CD4-positive, alpha-beta T cell treated with Interleukin-6 at 100 ng/mL for 8 hours (primary cell): ENCODE measurements at places on chromosomes 2 and 18.

- no peak for DNase-seq
Measured at GRCh38 chr2:111188681-111189080, 68.0 kb downstream of the BCL2L11 start.

DNA sequence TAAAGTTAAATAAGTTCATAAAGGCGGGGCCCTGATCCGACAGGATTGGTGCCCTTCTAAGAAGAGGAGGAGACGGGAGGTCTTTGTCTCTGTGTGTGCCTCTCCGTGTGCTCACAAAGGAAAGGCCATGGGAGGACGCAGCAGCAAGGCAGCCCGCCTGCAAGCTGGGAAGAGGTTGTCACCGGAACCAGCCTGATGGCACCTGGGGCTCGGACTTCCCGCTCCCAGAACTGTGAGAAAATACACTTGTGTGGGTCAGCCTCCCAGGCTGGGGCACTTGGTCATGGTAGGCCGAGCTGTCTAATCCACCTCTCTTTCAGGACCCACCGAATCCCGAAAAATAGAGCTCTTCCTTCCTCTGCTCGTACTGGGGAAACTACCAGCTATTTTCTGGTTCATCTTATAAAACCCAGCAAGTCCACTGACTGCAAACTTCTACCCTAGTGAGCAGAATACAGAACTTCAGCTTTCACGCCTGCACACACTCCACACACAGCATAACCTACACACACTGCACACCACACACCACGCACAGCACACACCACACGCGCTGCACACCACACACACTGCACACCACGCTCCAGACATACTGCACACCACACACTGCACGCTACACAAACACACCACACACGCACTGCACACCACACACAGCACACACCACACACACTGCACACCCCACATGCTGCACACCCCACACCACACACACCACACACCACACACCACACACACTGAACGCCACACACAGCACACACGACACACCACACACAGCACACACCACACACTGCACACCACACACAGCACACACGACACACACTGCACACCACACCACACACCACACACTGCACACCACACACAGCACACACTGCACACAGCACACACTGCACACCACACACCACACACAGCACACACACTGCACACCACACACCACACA is 58.1 kb downstream of the ASB1 start:
- no peak for DNase-seq

DNA sequence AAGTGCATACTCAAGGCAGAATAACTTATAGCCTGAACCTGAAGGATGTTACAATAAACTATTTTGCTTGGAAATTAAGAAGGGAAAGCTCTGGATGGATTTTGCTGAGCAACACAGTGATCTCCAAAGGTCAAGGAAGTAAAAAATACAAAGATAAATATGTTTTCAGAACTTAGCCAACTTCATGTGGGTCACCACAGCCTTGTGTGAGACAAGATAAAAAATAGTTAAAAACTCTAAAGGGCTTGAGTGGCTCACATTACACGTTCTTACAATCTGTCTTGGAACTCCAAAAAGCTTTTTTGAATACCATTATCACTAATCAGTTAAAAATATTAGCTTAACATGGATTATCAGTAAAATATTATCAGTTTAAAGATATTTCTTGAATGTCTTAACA is 28.9 kb upstream of the MTX2 start:
- DNase-seq = no peak

DNA sequence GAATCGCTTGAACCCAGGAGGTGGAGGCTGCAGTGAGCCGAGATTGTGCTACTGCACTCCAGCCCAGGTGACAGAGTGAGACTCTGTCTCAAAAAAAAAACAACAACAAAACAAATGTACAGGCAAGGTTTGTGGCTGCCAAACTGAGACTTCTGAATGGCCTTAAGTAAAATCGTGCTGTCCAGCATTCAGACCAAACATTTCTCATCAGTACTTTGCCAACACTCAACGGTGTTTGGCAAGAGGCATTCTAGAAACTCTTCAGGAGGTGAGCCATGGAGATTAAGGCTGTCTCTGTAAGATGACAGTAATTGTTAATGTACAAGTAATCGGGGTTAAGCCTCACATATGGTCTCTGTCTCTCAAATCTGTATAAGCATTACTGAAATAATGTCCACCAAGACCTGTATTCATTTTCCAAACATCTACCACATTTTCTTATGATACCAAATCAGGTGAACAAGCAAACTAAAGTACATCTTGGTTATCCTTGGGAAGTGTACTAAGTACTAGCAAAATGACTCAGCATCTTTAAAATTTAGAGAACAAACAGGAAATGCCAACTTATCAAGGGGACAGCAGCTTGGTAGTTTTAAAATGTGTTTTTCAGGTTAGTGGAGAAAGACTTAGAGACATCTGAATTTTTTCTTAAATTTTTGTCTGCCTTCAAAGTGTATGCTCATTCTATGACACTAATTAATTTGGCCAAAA is 29.3 kb downstream of the SERPINE2 start:
- no peak for DNase-seq

GRCh38 chr2:37875403-37875906 is 49.6 kb upstream of the RMDN2 start:
- DNase-seq = no peak

DNA sequence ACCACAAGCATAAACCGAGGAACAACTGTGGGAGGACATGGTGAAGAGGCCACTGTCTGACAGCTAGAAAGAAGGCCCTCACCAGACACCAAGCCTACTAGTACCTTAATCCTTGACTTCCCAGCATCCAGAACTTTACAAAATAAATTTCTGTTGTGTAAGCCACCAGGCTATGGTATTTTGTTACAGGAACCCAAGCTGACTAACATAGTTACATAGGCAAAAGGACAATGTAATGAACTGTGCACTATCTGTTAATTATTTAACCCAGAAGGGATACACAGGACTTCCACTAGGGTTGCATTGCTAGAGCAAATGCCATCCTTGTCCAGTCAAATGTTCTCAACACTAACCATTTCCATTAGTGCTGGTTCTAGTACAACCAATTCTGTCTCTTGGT is 47.7 kb upstream of the DOK6 start:
- no peak for DNase-seq

DNA sequence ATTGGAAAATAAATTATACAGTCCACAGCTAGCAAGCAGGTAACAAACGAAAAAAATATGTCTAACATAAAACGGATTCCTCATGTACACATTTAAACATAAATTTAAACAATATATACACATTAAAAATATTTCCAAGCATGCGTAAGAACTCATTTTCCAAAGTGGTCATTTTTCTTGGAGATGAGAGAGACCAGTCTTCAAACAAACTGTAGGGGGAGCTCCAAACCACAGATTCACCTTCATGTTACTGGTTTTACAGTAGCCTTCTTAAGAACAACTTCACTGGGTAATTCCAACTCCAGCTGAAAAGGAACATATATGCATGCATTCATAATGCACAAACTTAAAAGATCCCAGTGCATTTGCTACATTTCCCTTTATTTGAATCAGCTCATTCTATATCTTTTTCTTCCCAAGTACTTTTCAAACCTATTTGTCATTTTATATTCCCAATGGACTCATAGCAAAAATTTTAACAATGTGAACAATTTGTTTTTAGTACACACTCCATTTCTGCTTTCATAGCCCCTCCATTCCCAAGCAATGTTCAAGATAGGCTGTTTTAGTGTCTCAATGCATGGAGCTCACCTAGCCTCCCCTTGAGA is 4.7 kb upstream of the STAMBP start:
- peak; percentile 67 for DNase-seq

- DNase-seq = no peak
Measured at GRCh38 chr2:98643496-98644100, 35.2 kb downstream of the UNC50 start.

GRCh38 chr18:67583621-67584020 is 67.1 kb upstream of the DSEL start:
- no peak for DNase-seq

DNA sequence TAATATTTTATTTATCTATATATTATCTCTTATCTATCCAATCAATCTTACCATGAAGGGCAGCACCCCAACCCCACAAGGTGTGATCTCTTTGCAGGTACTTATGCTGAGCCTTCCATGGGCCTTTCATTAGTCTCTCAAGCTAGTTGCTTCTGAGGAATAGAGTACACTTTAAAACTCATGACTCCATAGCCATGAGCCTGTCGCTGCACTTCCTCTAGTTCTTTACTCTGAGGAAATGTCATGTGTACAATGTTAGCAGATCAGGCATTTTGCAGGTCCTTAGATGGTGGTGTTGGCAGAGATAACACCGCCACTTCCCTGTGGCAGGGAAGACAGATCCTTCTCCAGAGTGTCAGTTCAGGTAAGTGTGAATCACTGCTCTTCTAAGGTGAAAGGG is 29.5 kb upstream of the STAT4 start:
- DNase-seq = no peak

- DNase-seq = no peak
Measured at GRCh38 chr2:156704132-156704531, 268.0 kb downstream of the GPD2 start.

DNA sequence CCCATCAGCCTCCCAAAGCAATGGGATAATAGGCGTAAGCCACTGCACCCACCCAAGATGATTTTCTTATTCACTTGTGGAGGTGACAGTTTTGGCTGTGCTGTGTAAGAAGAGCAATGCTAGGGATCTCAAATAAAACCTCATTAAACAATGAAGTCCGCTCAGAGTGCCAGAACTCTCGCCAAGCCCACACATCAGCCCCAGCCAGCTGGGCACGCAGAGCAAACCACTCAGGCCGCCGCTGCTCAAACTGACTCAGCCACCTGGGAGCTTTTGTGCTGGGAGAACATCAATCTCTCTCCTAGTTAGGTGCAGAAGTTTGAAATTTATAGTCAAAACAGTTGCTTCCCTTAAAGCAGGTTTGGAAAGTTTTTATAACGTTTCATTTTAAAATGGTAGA is 47.6 kb downstream of the RNF152 start:
- DNase-seq = no peak

- no peak for DNase-seq
Measured at GRCh38 chr2:20599861-20600461, 50.9 kb downstream of the HS1BP3 start.

DNA sequence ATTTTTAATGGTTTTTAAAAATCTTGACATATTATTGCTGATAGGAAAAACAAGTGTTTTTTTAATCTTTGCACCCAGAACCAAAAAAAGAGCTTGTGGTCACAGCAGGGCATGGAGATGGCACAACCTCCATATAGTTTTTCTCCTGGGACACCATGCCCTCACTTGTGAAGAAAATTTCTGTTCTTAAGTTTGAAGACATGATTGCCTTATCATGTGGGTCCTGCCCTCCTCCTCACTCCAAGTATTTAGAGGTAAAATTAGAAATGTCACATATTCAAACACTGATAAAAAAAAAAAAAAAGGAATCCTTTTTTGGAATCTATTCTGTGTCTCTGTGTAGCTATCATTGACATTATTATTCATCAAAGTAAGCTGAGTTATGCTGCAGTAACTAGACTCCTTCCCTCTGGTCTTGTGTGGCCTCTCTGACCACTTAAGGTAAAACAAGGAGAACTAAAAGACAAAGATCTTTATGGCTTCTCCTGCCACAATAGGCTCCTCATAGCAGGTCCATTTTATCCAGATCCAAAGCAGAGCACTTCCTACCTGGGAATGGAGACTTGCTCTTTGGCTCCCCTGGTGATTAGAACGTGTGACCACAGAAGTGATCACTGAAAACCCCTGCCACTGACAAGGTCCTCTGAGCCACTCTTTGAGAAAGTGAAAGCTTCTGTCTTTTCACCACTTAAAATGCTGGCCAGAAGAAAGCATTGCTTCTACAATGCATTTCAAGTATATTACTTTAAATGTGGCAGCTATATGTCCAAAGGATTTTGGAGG is 19.8 kb downstream of the ADD2 start:
- no peak for DNase-seq

DNA sequence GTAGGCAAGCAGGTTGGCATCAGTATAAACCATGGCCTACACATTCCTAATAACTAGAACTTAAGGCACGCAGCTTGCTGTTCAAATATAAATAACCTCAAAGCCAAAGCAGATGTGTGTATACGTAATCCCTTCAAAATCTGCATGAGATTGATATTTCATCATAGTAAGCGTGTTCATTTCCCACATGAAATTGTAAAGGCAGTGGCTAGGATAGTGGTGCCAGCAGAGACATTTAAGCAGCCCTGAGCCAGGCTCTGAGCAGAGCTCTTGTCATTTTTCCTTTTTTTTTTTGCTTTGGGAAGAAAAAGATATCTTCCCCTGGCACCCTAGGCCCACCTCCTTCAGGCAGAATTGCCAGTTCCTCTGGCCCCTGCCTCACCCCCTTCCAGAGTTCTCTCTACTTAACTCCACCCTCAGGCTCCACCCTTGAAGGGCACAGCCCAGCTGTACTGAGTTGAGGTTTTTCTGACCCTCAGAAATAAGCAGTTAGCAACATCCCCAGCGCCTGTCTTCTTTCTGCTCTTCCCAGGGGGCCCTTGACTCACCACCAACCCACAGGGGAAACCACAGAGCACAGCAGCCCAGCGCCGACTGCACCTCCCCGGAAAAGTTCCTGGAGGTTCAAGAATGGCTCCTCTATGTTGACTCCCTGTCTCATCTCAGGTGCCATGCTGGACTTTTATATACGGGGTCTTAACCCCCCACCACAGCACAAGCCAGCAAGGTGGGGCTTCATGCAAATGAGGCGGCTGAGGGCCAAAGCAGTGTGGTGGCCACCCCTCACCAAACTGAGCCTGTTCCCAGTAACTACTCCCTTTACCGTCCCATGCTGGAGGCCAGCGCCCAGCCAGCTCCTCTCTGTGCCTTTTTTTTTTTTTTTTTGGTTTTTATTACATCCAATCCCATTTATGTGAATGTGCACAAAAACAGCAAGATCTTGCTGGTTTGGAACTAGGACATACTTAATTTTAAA is 84.7 kb downstream of the EHD3 start:
- peak; percentile 27 for DNase-seq

GRCh38 chr2:23526114-23526513 is 141.1 kb downstream of the KLHL29 start:
- DNase-seq = no peak

GRCh38 chr2:100852999-100853908 is 33.3 kb downstream of the NPAS2 start:
- no peak for DNase-seq

GRCh38 chr18:27772081-27772480 is 404.8 kb downstream of the CDH2 start:
- DNase-seq = no peak

DNA sequence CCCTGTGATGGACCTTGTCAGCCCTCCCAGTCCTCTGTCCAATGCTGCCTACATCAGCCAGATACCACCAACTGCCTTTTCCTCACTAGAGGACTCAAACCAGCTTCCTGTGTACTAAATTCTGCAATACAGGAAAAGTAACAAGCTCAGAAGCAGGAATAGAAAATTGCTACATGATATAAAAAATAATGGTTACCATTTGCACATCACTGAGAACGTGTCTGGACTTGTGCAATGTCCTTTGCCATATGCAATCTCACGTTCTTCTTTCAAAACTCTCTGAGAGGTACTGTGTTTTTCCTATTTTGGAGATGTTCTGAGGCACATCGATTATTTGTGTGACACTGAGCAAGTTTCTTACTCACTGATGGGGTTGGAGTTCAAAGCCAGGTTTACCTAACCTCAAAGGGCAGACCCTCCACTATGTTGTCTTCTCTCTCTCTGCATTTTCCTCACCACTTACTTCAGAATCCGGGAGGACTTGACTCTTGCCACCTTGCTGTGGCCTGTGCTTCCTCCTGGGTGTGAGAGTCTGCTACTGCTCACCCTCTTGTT is 12.1 kb downstream of the UPP2 start:
- DNase-seq = no peak

- DNase-seq = no peak
Measured at GRCh38 chr2:48912110-48912509, 156.6 kb upstream of the LHCGR start.

GRCh38 chr2:6024784-6025183 is 332.6 kb downstream of the SOX11 start:
- no peak for DNase-seq
